Lower leg skin (tissue), 4 donors: ENCODE measurements at places on chromosomes 3 and 15. TPM values are rescaled to one million over a fixed set of nuclear protein-coding genes. Genes with fewer than 3 reads are reported as not detected.

GRCh38 chr3:122235147-122235546 is 51.7 kb downstream of the CASR start:
- no peak for DNase-seq

Gene KLHL40
- total RNA-seq, result not detected

DNA sequence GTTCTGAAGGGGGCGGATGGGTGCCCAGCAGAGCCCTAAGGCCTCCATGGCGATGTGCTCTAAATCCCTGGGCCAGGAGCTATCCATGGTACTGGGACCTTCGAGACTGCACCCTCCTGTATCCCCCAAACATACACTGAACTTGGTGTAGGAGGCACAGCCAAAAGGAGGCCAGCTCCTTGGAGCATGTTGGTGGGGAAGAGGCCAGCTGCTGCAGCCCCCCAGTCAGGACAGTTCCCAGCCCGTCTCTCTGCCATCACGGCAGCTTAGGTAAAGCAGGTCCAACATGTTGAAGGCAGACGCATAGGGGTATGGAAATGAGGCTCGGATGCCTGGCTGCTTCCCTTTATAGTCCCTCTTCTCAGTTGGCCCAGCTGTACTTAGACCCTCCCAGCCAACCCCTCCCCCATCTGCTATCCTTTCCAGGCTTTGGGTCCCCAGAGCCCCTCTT is 1.8 kb downstream of the CAMKV start:
- no peak for DNase-seq

DNA sequence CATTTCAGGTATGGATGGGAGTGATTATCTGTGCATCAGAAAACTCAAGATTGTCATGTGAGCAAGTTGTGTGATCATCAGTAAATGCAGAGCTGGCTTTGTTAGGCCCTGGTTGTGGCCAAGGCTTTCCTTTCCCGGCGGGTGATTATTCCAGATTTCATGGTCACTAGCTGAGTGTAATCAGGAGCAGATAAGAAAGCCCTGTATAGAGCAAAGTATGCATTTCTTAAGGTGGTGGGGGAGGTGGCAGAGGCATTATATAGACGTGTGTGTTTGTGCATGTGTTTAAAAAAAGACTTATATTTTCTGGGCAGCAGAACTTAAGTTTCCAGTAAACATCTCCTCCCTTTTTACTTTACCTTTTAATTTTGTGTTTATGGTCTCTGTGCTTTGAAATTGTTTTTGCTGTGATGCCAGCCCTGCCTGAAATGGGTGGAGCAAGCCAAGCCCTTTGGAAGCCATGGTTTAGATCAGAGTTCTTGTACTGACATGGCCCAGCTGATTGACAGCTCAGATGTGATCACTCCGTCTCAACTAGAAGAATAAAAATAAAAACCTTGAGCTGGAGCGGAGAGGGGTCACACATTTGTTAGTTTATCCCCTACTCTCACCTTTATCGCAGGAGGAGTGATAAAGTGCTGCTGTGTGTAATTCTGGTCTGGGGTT is 22.2 kb downstream of the SMAD3 start:
- no peak for DNase-seq

GRCh38 chr15:94673801-94674200 is 442.4 kb downstream of the MCTP2 start:
- DNase-seq, result no peak

- no peak for DNase-seq
Measured at GRCh38 chr3:142019794-142020320, 129.5 kb downstream of the TFDP2 start.

DNA sequence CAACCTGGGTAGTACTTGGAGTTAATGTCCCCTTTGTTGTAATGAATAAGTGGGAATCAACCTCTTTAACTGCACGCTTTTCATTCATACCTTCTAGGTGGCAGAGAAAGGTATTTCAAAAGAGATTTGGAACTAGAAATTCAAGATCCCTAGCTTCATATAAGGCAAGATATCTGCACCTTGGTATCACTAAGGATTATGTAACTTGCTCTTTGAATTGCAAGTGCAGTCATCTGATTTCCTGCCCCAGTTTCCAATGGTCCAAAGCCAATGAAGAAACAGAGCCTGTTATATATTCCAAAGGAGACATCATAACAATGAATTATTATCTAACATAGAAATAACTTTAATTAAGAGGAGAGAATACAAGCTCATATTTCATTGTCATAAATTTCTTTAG is 54.8 kb upstream of the CMSS1 start:
- DNase-seq, result no peak

DNA sequence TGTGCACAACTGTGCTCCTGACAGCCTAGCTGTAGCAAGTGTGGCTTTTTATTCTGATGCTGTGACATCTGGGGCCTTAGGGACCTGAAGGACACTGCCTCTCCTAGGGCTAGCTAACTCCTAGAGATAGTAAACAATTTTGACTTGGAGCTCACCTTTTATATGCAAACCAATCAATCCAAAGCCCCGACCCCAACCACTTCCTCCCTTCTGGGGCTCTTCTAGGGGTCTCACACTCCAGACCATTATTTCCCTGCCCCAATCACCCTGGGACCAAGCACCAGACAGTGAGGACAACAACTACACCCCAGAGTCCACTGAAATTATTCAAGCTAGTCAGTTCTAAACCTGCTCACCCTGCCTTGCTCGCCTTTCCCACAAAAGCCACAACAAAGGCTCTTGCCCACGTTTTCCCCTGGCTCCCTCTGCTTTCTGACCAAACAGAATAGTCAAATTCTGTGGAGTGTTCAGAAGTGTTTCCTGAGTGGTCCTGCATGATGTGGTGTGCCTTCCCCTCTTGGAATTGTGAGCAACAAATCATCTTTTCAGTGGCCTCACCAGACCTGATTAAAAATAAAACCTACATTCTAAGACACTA is 84.2 kb upstream of the WNT5A start:
- DNase-seq, result no peak

Gene PP2D1
- total RNA-seq, result not detected
